ENCODE measurements at places on chromosomes 11 and 22.

GRCh38 chr22:32701034-32701433 is 100.5 kb upstream of the TIMP3 start:
- DNase-seq = no peak

- DNase-seq = no peak
Observed at GRCh38 chr11:1555713-1556153, 16.3 kb downstream of the DUSP8 start.

- no peak for DNase-seq
Observed at GRCh38 chr11:132427611-132428010, 1057.2 kb downstream of the NTM start.

DNA sequence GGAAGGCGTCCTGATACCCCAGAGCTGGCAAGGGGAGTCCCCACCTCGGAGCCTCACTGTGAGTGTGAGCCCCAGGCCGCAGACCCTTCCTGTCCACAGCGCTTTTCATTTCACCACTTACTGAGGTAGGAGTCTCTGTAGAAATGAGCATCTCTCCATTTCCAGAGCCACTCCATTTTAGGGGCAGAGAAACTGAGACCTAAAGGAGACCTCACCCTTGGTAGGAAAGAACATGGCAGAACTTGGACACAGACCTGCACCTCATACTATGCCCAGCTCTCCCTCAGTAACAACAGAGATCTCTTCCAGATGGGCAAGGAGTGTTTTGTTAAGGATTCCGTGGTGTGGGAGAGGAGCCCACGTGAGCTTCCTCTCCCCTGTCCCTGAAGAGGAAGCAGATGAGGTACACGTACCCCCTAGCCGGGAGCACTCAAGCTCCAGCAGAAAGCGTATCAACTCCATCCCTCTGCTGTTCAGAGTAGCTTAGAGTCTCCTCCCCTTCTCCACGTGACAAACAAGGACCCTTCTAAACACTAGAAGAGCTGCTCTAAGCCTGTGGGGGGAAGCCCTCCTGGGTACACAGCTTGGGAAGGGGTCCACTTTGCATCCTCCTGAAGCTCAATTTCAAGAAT is 532 bp upstream of the VSIG2 start:
- no peak for DNase-seq

DNA sequence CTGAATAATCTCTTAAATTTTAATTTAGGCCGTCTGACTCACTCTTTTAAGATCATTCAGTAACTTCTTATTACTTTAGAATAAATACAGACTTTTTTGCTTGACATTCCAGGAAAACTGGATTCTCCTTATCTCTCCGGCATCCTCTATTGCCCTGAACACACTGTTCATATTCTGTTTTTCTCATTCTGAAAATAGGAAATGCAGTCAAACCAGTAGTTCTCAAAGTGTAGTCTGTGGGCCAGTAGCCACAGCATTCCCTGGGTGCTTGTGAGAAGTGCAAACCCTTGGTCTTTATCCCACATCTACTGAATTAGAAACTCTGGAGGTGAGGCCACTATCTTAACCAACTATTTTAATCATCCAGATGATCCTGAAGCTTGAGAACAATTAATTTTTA is 84.3 kb downstream of the PANX1 start:
- no peak for DNase-seq

GRCh38 chr11:86202013-86202336 is 42.6 kb upstream of the EED start:
- DNase-seq = no peak

DNA sequence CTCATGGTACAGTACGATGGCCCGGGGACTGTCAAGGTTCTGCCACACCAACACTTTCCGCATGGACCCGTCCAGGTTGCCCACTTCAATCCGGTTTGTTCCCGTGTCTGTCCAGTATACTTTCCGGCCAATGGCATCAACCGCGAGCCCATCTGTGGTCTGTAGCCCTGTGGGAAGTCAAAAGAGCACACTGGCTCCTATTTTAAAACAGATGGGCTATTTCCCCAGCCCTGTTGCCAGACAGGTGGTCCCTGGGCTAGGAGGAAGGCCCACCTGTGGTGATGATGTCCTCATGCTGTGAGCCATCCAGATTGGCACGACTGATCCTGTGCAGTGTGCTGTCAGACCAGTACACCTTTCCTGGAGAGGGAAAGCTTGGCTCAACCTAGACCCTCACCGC is 30.4 kb upstream of the CKAP5 start:
- no peak for DNase-seq

DNA sequence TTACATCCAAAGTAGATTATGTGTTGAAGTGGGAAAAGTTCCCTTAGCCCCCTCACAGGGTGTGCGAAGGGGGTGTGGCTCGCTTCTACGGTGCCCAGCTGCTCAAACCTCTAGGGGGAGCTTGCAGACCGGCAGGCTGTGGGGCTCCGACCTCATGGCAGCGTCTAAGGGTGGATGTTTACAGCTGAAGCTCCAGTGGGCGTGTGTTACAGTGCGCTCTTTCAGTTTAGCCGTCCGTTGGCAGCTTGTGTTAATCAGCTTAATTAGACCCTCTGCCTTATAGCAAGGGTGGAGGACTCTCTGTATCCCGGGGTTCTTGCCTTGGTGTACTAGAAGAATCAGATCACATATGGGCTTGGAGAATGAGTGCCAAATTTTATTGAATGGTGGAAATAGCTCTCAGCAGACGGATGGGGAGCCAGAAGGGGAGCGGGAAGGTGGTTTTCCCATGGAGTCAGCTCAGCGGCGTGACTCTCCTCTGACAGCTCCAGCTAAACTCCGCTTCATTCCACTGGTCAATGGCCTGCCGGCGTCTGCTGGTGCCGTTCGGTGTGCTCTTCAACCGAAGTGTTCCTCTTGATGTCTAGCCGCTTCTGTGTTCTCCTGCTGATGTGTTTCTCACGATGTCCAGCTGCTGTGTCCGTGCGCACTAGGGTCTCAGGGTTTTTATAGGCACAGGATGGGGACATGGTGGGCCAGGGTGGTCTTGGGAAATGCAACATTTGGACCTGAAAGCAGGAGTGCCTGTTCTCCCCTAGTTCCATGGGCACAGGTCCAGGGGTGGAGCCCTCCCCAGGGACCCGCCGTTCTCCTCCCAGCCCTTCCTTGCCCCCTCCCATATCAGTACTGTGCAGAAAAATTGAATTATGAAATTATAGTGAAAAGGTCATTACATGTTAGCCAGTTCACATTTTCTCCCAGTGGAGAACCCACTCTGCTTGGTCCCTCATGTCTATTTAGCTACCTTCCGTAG is 28.6 kb upstream of the OR10G7 start:
- DNase-seq = peak; percentile 16

GRCh38 chr11:76918941-76919386 is 58.2 kb downstream of the ACER3 start:
- DNase-seq = no peak

GRCh38 chr22:37020192-37020479 is 594 bp downstream of the MPST start:
- no peak for DNase-seq

DNA sequence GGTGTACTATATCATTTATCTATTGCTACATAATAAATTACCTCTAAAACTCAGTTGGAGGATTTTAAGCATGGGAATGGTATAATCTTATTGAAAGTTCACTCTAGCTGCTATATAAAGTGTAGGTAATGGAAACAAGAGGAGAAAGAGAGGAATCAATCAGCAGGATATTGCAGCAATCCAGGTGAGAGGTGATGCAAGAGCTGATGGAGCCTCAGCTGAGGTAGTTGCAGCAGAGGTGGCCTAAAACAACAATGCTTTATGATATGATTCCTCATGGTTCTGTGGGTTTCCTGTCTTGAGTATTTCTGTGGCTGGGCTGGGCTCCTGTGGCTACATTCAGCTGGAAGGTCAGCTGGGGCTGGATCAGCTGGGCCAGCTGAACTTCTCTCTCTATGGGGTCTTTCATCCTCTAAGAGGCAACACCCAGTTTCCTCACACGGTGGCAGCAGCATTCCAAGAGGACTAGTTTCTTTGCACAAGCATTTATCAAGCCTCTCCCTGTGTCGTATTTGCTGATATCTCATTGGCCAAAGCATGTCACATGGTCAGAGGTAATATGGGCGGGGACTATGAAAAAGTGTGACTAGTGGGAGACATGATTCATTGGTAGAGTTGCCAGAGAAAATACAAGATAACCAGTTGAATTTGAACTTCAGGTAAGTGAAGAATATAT is 135.4 kb upstream of the LARGE1 start:
- no peak for DNase-seq

GRCh38 chr11:114168691-114169090 is 109.2 kb downstream of the ZBTB16 start:
- DNase-seq = no peak

GRCh38 chr22:31488346-31488883 is 1.2 kb downstream of the EIF4ENIF1 start:
- no peak for DNase-seq

GRCh38 chr11:125071435-125071834 is 8.3 kb downstream of the SLC37A2 start:
- DNase-seq = no peak

GRCh38 chr11:46278387-46279125 is 1.1 kb downstream of the CREB3L1 start:
- no peak for DNase-seq

DNA sequence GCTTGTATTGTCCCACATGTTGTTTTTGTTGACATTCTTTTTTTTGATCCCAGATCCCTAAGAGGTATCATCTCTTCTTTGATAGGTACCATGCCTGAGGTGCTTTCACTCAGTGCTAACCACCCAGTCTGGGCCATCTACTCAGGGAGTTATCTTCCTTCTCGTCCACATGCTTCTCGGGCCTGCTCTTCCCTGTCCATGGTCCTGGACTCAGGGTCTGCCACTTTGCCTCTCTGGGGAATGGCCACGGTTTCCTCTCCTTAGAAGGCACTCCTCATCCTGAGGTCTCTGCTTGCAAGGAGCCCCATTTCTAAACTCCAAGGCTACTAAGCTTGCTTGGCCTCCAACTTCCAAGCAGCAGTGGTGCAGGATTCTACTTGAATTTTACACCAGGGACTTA is 227.0 kb upstream of the NCAM1 start:
- no peak for DNase-seq

Measured in stimulated activated CD4-positive, alpha-beta T cell treated with anti-CD3 and anti-CD28 coated beads, Interleukin-2, amount 100 ng/mL, for 4 hours (primary cell).